ENCODE measurements at places on chromosomes 12 and 14.

GRCh38 chr14:58637040-58637390, 747 bp upstream of the DACT1 start:
- peak; percentile 43 for DNase-seq

GRCh38 chr12:91618281-91618680, 435.7 kb upstream of the DCN start:
- no peak for DNase-seq

DNA sequence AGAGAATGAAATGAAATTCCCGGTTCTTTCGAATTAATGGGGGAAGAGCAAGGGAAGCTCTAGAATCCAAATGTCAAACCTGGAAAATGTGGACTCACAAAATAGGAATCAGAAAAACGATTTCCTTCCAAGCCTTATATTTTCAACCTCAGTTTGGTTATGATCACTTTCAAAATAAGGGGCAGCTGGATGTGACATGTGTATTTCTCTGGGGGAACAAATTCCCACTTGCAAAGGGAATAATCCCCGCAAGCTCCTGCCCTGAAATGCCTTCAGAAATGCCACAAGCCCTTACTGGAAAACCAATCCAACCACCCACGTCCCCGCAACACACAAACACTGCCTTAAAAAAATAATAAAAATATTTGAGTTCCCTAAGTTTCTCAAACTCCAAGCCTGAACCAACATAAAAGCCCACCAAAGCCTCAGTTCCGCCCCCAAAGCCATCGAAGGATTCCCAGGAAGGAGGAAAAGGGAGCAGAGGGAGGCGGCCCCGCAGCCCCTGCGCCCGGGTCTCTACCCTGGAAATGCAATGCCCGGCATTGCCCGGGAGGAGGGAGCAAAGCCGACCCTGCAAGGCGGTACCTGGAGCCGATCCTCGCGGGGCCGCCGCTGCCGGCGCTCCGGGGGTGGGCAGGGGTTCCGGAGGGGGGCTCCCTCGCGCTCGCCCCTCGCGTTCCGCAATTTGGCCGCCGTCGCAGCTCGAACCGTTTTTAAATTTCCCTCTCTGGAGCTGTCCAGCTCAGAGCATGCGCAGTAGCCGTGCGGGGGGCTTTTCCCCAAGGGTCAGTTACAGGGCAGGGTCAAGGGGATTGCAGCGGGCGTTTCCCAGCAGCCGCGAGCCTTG, at the start of gene FOXN4:
TSS of gene FOXN4 (minus strand) at position 751 of the 847 bp plus-strand sequence. CDS start 963 bp downstream, outside the sequence.
- DNase-seq: no peak

DNA sequence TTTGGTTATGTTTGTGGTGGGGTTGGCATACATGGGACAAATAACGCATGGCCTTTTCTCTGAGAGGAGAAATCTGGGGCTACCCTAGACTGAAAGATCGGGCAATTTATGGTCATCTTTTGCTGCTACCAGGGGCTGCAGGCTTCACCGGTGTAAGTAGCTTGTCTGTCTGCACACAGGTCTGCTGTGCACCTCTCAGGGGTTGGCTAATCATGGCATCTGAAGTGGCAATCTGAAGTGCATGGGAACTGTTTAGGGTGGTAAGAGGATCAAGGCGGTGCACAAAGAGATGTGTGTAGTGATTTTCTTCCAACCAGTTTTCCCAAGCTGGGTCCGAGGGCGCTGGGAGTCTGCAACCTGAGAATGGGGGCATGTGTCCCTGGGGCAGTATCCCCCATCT, 141.3 kb downstream of the EMP1 start:
- no peak for DNase-seq

GRCh38 chr12:108690191-108690518, 41.2 kb downstream of the CORO1C start:
- no peak for DNase-seq

- no peak for DNase-seq
These were observed 1.5 kb upstream of the ZBTB42 start for GRCh38 chr14:104799244-104800014.

DNA sequence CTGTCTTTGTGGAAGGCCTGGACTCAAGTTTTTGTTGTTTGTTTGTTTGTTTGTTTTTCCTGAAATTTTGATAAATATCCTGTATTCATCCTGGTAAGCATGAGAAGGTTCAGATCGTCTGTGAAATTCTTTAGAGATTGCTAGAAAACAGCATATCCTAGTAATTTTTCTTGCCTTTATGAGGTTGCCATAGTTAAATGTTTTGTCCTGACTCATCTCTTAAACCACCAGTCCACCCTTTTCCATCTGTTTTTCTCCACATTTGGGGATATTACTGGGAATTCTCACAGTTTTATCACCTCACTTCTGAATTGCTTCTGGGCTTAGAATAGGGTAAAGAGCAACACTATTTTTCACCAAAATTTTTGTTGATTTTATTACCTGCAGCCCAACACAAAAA, 248.3 kb downstream of the FBXL14 start:
- no peak for DNase-seq

- DNase-seq: no peak
These were observed 508.1 kb downstream of the PCNX1 start for GRCh38 chr14:71415404-71415690.

DNA sequence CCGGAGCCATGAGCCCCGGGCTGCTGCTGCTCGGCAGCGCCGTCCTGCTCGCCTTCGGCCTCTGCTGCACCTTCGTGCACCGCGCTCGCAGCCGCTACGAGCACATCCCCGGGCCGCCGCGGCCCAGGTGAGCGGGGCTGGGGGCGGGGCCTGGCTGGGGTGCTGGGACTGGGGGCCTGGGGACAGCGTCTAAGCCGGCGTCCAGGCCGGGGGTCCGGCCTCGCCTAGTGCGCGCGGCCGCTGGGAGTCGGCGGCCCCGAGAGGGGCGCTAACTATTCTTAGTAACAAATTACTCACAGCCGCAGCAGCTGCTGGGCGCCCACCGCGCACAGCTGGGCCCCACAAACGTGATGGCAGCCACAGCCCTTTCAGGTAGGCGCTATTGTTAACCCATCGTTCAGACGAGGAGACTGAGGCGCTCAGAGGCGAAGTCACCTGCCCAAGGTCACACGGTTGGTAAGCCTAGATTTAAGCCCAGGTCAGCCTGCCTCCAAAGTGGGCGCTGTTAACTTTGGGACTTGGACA, 374 bp downstream of the CYP46A1 start:
- DNase-seq: no peak
